ENCODE measurements at places on chromosomes 4 and X.

DNA sequence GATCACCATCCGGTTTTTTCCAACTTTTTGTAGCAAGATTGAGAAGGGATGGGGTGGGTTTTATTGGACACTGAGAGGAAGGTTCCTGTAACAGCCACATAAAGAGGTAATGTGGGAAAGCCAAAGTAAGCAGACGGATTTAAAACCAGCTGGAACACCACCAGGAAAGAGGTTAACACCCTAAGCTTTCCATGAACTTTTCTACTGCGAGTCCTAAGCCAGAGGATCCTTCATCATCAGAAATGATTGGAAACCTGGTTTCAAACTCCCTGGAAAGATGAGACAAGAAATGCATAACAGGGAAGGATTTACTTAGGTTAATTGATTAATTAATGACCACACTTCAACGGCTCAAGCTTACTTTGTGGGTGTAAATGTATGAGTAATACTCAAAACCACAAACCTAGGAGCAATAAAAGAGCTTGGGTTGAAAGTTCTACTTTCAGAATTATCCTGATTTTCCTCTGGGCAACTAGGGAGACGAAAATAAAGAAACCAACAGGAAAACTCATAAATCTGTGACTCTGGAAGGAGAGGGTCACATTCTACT lies 91.5 kb downstream of the COX18 start:
- no peak for DNase-seq

GRCh38 chr4:65635051-65635821 lies 35.1 kb downstream of the EPHA5 start:
- no peak for DNase-seq

- no peak for DNase-seq
These were observed 15.9 kb upstream of the NOCT start for GRCh38 chr4:138999666-139000065.

- no peak for DNase-seq
These were observed 255 bp upstream of the CNOT6L start for GRCh38 chr4:77819404-77819842.

- DNase-seq: no peak
These were observed 35.5 kb downstream of the DLG3 start for GRCh38 chrX:70479922-70480659.

DNA sequence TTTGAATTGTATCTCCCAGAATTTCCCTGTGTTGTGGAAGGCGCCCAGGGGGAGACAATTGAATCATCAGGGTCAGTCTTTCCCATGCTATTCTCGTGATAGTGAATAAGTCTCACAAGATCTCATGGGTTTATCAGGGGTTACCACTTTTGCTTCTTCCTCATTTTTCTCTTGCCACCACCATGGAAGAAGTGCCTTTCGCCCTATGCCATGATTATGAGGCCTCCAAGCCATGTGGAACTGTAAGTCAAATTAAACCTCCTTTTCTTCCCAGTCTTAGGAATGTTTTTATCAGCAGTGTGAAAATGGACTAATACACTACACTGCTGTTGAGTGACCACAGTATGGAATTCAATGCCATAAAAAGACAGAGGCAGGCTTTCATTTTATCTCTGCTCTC lies 12.2 kb downstream of the CENPC start:
- no peak for DNase-seq

DNA sequence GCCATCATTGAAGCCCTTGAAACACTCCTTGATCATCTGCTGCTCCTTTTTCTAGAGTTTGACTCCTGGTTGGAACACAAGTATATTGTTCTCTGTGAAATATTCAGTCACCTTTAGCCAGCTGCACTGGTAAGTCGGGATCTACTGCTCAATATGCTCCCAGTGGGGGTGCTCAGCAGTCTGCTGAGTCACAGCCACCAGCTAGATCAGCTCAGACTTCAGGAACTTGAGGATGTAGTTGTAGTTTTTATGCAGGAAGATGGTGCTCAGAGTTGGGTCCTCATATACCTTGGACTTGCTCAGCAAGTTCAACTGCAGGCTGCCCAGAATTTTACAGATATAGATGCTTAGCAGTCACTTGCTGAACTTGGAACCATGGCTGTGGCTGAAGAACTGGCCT lies 202.5 kb upstream of the RPL34 start:
- no peak for DNase-seq

DNA sequence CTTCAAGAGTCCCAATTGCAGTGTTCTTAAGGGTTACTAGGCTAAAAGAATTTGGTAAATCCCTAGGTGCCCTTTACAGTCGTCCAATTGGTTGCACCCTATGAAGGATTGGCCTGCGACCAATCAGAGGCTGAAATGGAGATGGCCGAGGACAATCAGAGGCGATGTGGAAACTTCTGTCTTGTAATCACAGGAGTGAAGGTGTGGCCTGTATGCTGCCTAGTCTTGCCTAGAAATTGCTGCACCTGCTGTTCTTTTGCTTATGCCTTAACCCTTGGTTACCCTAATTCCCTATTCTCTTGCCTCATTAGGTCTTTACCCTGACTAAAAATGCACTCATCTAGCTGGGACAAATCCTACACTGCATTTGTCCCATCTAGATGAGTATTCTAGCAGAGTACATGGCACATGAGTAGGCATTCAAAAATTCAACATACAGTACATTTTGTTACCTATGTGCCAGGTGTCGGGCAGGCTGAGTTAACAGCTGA lies 1.0 kb upstream of the DCK start:
- DNase-seq: no peak
